ENCODE measurements at places on chromosomes 2 and 18. TPM values are rescaled to one million over a fixed set of nuclear protein-coding genes. Genes with fewer than 3 reads are reported as not detected.

GNLY gene
- not detected for total RNA-seq

ASB18 gene
- total RNA-seq: not detected

M1AP gene
- not detected for total RNA-seq

CYS1 gene
- 5.5 TPM for total RNA-seq

COL4A3 gene
- 0.32 TPM for total RNA-seq

RIT2 gene
- total RNA-seq: not detected

CHRND gene
- not detected for total RNA-seq

BCL2L11 gene
- total RNA-seq: 40.4 TPM

LRP2 gene
- 0.24 TPM for total RNA-seq

RNF149 gene
- 31.8 TPM for total RNA-seq

ESPNL gene
- not detected for total RNA-seq

RBFA gene
- total RNA-seq: 26.2 TPM

ZBTB7C gene
- 0.11 TPM for total RNA-seq

MC5R gene
- total RNA-seq: not detected

GAD1 gene
- not detected for total RNA-seq

TRABD2A gene
- total RNA-seq: 0.21 TPM

G6PC2 gene
- total RNA-seq: not detected

MYCN gene
- 0.54 TPM for total RNA-seq

SLC4A5 gene
- 2.3 TPM for total RNA-seq

CCDC148 gene
- 2.2 TPM for total RNA-seq

NEU2 gene
- not detected for total RNA-seq

CFAP53 gene
- 0.78 TPM for total RNA-seq

IL1F10 gene
- not detected for total RNA-seq

LONRF2 gene
- 0.26 TPM for total RNA-seq

OSR1 gene
- 6.1 TPM for total RNA-seq

PDCL3 gene
- total RNA-seq: 20.4 TPM

STPG4 gene
- total RNA-seq: 0.37 TPM

ANKRD30B gene
- total RNA-seq: not detected

EPB41L3 gene
- 15.6 TPM for total RNA-seq

PCARE gene
- not detected for total RNA-seq

VAMP8 gene
- total RNA-seq: 3.1 TPM

HEATR5B gene
- 19.0 TPM for total RNA-seq

RGPD4 gene
- 0.18 TPM for total RNA-seq

ERICH2 gene
- not detected for total RNA-seq

CFAP221 gene
- total RNA-seq: not detected

GALNT3 gene
- 3.2 TPM for total RNA-seq

RAB27B gene
- total RNA-seq: 1.9 TPM

SLC9A4 gene
- total RNA-seq: not detected

CD8B2 gene
- total RNA-seq: not detected

CYP26B1 gene
- total RNA-seq: 0.89 TPM

TCF7L1 gene
- total RNA-seq: 31.8 TPM

TUBA3E gene
- total RNA-seq: not detected

GNAL gene
- 1.3 TPM for total RNA-seq

ZSWIM2 gene
- not detected for total RNA-seq

CAB39 gene
- 40.8 TPM for total RNA-seq

SPATA3 gene
- total RNA-seq: not detected

CFC1 gene
- total RNA-seq: not detected

GAL3ST2 gene
- total RNA-seq: not detected

LINC00305 gene
- not detected for total RNA-seq

Measured in osteocyte (in vitro differentiated cells).